ENCODE measurements at places on chromosomes 11 and 22.

DNA sequence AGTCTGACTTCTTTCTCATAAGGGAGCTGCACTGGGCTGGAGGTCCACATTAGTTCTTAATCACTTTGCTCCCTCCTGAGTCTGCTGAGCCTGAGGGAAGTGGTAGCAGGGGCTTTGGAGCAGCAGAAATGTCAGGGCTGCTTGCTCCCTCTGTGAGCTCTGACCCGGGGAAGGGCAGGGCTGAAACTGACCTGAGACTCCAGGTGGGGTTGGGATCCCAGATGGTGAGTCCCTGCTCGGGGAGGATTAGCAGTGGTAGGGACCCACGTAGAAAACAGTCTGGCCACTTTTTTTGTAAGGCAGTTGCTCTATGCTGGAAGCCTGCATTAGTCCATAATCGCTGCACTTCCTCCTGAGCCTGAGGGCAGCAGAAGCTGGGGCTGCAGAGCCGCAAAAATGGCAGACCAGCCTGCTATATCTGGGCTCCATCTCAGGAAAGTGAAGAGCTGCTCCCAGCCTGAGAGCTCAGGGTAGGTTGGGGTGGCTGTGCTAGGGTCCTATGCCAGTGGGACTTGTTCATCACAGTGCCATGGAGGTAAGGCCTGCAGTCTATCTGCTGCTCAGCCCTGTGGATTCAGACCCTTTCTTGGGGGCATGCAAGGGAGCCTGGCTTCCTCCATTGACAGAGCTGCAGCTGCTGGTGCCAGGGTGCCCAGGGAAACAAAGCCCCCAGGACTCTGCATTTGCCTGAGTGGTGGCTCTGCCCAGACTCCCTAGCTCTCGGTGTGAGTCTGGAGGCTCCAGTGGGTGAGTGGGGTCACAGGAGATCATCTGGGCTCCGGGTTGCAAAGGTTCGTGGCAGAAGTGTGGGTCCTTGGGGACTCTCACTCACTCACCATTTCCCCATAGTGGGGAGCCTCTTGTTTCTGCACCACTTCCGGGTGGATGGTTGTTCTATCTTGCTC lies 854.3 kb downstream of the LUZP2 start:
- DNase-seq, result no peak

- DNase-seq, result no peak
Observed at GRCh38 chr11:61007956-61008896, 36.7 kb downstream of the CD6 start.

DNA sequence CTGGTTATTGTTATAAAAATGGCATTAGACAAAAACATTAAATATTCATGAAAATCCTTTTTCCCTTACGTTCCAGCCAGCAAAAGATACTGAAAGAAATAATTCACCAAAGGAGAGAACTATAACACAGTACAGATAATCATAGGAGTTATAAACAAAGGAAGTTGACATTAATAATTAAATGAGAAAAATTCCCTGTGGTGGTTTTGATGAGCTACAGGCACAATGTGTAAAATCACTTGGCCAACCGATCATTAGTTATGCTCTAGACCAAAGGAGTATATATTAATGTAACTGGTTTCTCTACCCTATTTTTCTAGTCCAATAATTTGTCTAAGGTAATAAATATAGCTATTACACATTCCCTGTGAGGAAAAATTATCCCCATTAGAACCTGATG lies 534.7 kb downstream of the CNTN5 start:
- DNase-seq, result no peak

DNA sequence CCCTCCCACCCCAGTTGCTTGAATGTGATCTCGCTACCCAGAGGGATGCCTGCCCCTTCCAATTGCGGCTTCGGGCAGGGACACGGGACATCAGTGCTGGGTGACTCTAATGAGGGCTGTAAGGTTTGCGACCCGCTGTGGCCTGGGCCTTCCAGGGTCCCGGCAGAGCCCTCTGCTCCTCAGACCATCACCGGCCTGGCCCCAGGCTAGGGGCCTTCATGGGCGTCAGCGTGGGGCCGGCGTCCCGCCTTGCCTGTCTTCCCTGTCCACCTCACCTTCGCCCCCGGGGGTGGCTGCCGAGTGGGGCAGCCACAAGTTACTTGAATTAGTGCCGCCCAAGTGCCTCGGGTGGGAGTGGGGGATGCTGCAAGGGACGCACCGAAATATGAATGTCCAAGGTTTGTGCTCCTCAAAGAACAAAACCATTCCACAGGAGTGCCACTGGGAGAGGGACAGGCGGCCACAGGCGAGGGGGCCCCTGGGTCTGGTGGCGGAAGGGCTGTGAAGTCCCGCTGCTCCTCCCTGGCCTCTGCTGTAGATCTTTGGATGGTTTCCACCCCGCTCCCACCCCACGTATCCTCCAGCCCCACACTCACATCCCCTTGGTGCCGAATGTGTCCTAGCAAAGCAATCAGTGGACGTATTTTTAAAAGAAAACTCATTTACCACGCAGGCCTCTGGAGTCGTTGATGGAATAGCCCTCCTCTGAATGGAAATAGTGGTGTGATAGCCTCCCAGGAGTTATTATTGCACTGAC lies 317.1 kb downstream of the NTM start:
- no peak for DNase-seq

- no peak for DNase-seq
Observed at GRCh38 chr22:41030891-41031290, 61.5 kb upstream of the EP300 start.

- no peak for DNase-seq
Observed at GRCh38 chr11:11816511-11817314, 25.1 kb upstream of the USP47 start.

GRCh38 chr11:100923555-100923954 lies 206.1 kb downstream of the PGR start:
- no peak for DNase-seq

DNA sequence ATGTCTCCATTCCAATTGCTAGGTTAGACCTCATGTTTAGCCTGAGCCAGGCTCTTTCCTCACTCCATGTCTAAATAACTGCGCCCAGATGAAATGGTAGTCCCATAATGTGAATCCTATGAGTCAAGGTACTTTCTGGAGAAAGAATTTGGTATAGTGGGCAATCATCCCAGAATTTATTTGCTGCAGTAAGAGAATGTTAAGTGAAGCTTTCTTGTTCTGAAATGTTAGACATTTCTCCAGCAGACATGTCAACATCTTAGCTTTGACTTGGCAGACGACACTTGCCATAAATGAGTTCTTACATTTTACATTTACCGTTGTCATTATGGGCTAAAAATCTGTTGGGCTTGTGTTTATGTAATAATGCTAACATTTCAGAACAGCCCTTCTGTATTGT lies 165.2 kb downstream of the PGR start:
- no peak for DNase-seq

DNA sequence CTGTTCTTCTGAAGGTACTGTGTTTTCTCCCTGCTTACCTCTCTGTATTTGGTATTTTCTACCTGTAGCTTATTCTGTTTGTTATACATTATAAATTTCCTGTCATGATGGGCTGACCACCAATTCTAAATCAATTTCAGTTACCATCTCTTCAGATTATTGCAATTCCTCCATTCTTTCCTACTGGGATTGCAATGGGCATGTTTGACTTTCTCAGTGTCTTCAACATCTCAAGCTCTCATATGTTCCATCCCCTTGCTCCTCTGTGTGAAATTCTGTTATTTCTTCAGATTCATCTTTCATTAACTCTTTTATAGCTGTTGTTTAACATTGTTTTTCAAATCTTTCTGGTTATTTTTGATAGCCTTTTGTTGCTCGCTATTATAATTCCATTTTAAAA lies 15.5 kb upstream of the C22orf39 start:
- DNase-seq, result no peak

GRCh38 chr22:23305321-23305910 lies 125.1 kb downstream of the BCR start:
- no peak for DNase-seq

- no peak for DNase-seq
Observed at GRCh38 chr11:15901790-15902189, 454.6 kb downstream of the SOX6 start.

- no peak for DNase-seq
Observed at GRCh38 chr11:1054143-1055108, 17.9 kb upstream of the MUC6 start.

DNA sequence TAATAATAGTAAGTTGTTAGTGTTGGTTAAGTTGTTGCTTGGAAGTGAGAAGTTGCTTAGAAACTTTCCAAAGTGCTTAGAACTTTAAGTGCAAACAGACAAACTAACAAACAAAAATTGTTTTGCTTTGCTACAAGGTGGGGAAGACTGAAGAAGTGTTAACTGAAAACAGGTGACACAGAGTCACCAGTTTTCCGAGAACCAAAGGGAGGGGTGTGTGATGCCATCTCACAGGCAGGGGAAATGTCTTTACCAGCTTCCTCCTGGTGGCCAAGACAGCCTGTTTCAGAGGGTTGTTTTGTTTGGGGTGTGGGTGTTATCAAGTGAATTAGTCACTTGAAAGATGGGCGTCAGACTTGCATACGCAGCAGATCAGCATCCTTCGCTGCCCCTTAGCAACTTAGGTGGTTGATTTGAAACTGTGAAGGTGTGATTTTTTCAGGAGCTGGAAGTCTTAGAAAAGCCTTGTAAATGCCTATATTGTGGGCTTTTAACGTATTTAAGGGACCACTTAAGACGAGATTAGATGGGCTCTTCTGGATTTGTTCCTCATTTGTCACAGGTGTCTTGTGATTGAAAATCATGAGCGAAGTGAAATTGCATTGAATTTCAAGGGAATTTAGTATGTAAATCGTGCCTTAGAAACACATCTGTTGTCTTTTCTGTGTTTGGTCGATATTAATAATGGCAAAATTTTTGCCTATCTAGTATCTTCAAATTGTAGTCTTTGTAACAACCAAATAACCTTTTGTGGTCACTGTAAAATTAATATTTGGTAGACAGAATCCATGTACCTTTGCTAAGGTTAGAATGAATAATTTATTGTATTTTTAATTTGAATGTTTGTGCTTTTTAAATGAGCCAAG lies 2.7 kb downstream of the NEAT1 start:
- DNase-seq, result peak; percentile 91
